ENCODE measurements at places on chromosomes 13 and 19. TPM values are rescaled to one million over a fixed set of nuclear protein-coding genes. Genes with fewer than 3 reads are reported as not detected.

ZSCAN1 gene
- total RNA-seq: 0.57 TPM

GRCh38 chr13:105952233-105952972 lies 583.1 kb downstream of the EFNB2 start:
- DNase-seq: no peak

NAPA gene
- total RNA-seq: 104 TPM

ZNF223 gene
- 5.3 TPM for total RNA-seq

- DNase-seq: no peak
Observed at GRCh38 chr13:80630685-80631121, 289.8 kb upstream of the SPRY2 start.

- DNase-seq: no peak
Observed at GRCh38 chr13:45500492-45501174, 35.9 kb downstream of the COG3 start.

DNA sequence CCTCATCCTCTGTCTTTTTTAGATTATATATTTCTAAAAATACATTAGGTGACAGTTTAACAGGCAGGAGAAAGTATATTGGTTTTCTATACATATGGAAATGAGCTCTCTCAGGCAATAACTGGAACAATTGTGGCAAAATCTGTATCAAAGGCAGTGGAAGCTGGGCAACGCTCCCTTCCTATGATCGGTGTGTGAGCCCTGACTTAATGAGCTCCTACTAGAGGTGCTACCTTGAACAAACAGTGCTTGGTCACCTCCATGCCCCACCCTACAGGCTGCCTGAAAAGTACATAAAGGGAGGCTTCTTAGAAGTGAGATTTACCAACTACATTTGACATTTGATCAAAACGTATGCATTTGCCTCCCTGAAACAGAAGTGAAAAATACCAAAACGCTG lies 185.3 kb downstream of the EFNB2 start:
- DNase-seq: no peak

CEACAM8 gene
- not detected for total RNA-seq

GRCh38 chr19:57068921-57069697 lies 50.7 kb upstream of the USP29 start:
- DNase-seq: no peak

KRTDAP gene
- not detected for total RNA-seq

DNA sequence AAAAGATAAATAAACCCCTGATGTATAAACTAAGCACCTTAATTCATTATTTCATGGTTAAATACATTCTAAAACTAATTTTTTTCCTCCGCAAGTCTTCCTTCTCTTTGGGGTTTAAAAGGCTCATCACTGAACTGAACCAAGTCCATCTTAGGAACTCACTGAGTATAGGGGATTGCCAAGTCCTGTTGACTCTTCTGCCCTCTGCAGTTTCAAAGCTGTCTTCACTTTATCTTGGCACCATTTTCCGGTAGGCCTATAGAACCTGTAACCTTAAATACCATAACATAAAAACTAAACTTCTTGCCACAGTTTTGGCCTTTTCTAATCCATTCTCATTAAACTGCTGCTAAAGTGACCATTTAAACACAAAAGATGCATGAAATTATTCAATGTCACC lies 66.5 kb upstream of the USPL1 start:
- no peak for DNase-seq

Data from osteocyte (in vitro differentiated cells).